Stimulated activated CD8-positive, alpha-beta memory T cell treated with anti-CD3 and anti-CD28 coated beads, Interleukin-7, amount 100 ng/mL, for 1 hour (primary cell): ENCODE measurements at places on chromosomes 13 and 19.

GRCh38 chr13:97600458-97601075 lies 166.6 kb downstream of the RAP2A start:
- DNase-seq = no peak

- DNase-seq = peak; percentile 45
Observed at GRCh38 chr13:74026753-74027152, 107.5 kb downstream of the KLF12 start.

DNA sequence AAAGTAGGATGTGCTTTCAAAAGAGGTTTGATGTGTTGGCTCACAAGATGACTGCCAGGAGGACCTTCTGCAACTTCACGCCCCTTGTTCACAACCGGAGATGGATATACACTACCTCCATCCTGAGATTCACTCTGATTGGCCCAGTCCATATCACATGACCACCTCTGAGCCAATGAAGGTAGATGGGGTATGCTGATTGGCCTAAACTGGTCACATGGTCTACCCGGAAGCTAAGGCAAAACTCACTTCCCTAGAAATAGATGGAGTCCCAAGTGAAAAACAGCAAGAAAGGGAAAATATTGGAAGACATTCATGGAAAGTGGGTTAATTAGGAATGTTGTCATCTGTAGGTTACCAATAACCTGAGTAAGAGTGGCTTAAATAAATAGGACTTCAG lies 119.7 kb upstream of the MRI1 start:
- DNase-seq = no peak

GRCh38 chr13:34127523-34127922 lies 309.6 kb downstream of the RFC3 start:
- DNase-seq = no peak

- no peak for DNase-seq
Observed at GRCh38 chr13:98507282-98507797, 69.6 kb downstream of the STK24 start.
